ENCODE measurements at places on chromosomes 2 and 18. TPM values are rescaled to one million over a fixed set of nuclear protein-coding genes. Genes with fewer than 3 reads are reported as not detected.

DNA sequence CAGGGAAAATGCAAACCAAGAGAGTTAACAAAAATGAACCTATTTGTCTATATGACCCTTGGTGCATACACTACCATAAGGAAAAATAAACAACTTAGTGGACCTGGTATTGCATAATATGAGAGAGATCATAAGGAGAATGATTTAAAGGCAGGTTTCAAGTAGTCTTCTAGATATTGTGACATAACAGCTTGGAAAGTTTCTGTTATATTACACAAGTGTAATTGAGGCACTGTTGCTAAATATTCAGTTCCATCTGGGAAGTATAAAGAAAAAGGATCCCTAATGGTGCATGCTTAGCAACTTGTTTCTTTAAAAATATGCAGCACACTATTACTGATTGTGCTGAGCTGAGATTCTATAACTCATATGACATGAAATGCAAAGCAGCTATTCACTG is 252.2 kb upstream of the SPHKAP start:
- no peaks in the 10 kb centered on the region for H3K4me1 ChIP-seq
- H3K27ac ChIP-seq, result no peak overlapping the region
- DNase-seq, result no peak

DNA sequence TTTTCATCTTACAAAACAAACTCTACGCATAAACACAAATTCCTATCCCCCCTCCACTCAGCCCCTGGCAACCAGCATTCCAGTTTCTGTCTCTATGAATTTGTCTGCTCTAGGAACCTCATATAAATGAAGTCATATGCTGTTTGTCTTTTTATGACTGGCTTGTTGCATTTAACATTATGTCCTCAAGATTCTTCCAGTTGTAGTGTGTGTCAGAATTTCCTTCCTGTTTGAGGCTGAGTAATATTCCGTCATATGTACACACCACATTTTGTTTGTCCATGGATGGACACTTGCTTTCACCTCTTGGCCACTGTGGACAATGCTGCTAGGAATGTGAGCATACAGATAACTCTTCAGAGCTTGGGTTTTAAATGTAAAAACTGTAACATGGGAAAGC is 272.1 kb downstream of the GBX2 start:
- no peak overlapping the region for H3K4me3 ChIP-seq
- no peaks in the 10 kb centered on the region for H3K4me1 ChIP-seq
- no peak overlapping the region for H3K27ac ChIP-seq
- H3K36me3 ChIP-seq, result no peaks in the 10 kb centered on the region
- H3K27me3 ChIP-seq, result no peaks in the 10 kb centered on the region

- no peaks in the 10 kb centered on the region for H3K27me3 ChIP-seq
- no peak for DNase-seq
- no peak overlapping the region for H3K27ac ChIP-seq
- H3K36me3 ChIP-seq, result no peaks in the 10 kb centered on the region
- H3K4me1 ChIP-seq, result peaks cover 23% of the 10 kb centered on the region
Measured at GRCh38 chr2:9074930-9075329, 71.4 kb upstream of the MBOAT2 start.

DNA sequence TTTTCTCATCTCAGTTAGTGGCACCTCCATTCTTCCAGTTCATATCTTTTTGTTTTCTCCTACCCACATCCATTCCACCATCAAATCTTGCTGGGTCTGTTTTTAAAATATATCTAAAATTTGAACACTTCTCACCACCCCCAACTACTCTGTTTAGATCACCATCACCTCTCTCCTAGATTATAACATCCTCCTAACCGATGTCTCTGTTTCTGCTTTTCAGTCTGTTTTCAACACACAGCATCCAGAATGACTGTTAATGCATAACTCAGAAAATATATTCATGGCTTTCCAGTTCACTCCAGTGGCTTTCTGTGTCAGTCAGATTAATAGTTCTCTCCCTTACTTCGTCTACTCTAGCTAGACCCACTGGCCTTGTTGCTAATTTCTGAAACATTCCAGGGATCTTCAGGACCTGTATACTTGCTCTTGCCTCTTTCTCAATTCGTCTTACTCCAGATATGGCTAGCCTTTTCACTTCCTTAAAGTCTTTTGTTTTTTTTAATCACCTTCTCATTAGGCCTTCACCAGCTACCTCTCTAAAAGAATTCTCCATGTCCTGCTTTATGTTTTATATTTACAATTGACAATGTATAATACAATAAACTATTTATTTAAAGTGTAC is 105.3 kb downstream of the COMMD1 start:
- no peaks in the 10 kb centered on the region for H3K36me3 ChIP-seq
- H3K4me3 ChIP-seq, result no peak overlapping the region
- DNase-seq, result no peak
- H3K27ac ChIP-seq, result no peak overlapping the region

DNA sequence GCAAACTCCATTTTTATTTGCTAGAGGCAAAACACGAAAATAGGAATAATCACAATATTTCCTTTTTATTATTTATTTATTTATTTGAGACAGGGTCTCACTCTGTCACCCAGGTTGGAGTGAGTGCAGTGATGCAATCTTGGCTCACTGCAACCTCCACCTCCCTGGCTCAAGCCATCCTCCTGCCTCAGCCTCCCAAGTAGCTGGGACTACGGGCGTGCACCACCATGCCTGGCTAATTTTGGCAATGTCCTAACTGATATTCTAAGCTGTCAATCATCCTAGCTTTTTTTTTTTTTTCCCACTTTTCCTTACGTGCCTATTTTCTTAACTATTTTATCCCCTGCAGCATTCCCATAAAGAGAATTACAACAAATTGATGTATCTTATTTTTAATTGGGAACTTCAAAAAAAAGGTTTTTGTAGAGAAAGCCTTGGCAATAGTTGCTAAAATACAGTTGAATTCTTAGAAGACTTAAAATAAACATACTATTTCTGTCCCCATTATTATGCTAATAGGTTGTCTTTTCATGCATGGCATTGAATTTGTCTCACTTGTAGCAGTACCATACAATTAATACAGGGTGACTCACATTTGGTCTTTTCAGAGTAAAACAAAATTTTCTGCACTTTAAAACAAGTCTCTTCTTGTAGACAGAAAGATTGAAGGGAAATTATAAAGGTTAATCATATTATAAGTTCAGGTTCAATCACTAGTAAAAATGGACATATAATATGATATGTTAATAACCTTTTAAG is 153.5 kb downstream of the SLC39A10 start:
- H3K27ac ChIP-seq, result no peak overlapping the region
- no peak for DNase-seq
- no peaks in the 10 kb centered on the region for H3K27me3 ChIP-seq
- H3K4me1 ChIP-seq, result no peaks in the 10 kb centered on the region
- H3K4me3 ChIP-seq, result no peak overlapping the region
- H3K36me3 ChIP-seq, result no peaks in the 10 kb centered on the region

- no peak overlapping the region for H3K27ac ChIP-seq
- H3K27me3 ChIP-seq, result no peaks in the 10 kb centered on the region
- H3K36me3 ChIP-seq, result peaks cover 23% of the 10 kb centered on the region
- no peaks in the 10 kb centered on the region for H3K4me1 ChIP-seq
- no peak overlapping the region for H3K4me3 ChIP-seq
Measured at GRCh38 chr2:159201360-159202063, 85.0 kb downstream of the WDSUB1 start.

DNA sequence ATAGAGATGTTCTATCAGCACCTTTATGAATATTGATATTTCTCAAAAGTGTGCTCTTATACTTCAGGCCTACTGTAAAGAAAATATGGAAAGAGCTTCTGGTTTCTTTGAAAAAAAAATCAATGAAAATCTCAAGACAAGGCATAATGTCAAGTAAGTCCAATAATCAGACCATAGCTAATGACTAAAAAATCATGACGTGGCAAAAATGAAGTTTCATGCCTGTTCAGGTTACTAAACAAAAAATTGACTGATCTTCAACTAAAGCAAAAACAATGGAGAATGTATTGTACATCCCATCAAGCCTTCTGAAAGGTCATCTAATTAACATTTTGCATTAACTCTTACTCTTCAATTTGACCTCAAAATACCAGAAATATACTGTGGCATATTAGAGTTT is 824.4 kb downstream of the EPHA4 start:
- H3K27ac ChIP-seq, result no peak overlapping the region
- H3K27me3 ChIP-seq, result no peaks in the 10 kb centered on the region
- no peak overlapping the region for H3K4me3 ChIP-seq
- no peaks in the 10 kb centered on the region for H3K36me3 ChIP-seq
- no peaks in the 10 kb centered on the region for H3K4me1 ChIP-seq
- DNase-seq, result no peak

Gene IRS1
- 11.2 TPM for polyA plus RNA-seq

DNA sequence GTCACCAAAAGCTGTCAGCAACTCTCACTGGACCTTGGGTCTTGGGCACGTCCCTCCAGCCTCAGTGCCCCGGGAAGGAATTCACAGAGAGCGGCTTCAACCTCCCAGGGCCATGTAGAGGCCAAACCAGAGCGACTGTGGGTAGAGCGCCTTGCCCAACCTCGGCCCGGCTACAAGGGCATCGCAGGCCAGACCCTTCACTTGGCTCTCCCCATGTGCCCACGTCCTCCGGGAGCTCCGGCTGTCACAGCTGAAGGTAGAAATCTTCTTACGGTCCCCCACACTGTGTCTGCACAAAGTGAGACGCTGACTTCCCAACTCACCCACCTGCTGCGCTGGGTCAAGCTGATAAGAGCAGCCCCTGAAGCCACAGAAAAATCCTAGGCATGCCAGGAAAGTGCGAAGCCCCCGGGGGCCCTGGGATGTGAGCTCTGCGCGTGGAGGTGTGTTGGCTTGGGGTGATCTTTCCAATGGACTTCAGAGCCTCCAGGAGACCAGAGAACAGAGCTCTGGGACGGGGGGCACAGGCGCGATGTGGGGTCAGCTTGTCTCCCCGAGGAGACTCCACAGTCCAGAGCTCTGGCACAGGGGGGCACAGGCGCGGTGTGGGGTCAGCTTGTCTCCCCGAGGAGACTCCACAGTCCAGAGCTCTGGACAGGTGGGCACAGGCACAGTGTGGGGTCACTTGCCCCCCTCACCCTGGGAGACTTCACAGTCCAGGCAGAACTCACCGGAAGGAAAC is 105.5 kb downstream of the RTP5 start:
- H3K36me3 ChIP-seq, result no peaks in the 10 kb centered on the region
- H3K4me3 ChIP-seq, result no peak overlapping the region
- H3K27me3 ChIP-seq, result no peaks in the 10 kb centered on the region
- no peaks in the 10 kb centered on the region for H3K4me1 ChIP-seq

GRCh38 chr2:44941551-44942234 is at the start of gene SIX3:
Gene SIX3, plus strand, starts transcription at chr2:44941702. Its CDS starts 403 bp downstream, at chr2:44942105.
- no peak within 1 kb of the TSS for H3K27ac ChIP-seq
- DNase-seq, result no peak
- no peaks in the 10 kb centered on the region for H3K36me3 ChIP-seq
- H3K27me3 ChIP-seq, result peaks cover 96% of the 10 kb centered on the region

Gene RAX
- polyA plus RNA-seq, result not detected

DNA sequence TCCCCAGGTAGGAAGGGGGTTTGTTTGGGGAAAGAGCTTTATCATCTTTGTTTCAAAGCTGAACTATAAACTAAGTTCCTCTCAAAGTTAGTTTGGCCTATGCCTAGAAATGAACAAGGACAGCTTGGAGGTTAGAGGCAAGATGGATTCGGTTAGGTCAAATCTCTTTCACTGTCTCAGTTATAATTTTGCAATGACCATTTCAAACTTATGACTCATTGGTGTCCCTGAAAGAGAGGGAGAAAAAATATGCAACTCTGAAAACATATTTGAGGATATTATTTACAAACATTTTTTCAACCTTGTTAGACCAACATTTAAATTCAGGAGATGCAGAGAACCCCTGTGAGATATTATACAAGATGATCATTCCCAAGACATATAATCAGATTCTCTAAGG is 95.7 kb downstream of the EFEMP1 start:
- no peak for DNase-seq
- peaks cover 9% of the 10 kb centered on the region for H3K4me1 ChIP-seq
- no peaks in the 10 kb centered on the region for H3K36me3 ChIP-seq
